ENCODE measurements at places on chromosomes 16 and 17.

GRCh38 chr17:7436556-7437368 is 1.5 kb downstream of the TMEM102 start:
- peak; percentile 70 for DNase-seq

GRCh38 chr16:70747703-70748631 is 53.0 kb downstream of the VAC14 start:
- DNase-seq, result no peak

DNA sequence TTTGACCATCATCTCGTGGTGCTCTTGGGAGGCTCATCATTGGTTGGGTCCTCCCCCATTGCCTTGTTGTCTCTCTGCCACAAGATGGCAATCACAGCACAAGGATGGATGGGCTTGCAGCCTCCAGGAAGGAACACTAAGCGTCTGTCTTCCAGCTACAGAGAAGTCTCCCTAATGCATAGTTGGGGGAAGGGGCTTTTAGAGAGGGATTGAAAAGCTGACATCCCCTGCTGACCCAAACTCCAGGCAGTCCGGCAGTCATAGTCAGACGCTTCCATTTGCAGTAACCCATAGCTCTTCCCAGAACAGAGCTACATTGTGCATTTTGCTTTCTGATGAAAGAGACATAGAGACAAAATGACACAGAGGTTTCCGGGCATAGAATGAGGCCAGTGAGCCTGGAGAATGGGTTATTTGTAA is 111.4 kb downstream of the UTP18 start:
- peak; percentile 51 for DNase-seq

DNA sequence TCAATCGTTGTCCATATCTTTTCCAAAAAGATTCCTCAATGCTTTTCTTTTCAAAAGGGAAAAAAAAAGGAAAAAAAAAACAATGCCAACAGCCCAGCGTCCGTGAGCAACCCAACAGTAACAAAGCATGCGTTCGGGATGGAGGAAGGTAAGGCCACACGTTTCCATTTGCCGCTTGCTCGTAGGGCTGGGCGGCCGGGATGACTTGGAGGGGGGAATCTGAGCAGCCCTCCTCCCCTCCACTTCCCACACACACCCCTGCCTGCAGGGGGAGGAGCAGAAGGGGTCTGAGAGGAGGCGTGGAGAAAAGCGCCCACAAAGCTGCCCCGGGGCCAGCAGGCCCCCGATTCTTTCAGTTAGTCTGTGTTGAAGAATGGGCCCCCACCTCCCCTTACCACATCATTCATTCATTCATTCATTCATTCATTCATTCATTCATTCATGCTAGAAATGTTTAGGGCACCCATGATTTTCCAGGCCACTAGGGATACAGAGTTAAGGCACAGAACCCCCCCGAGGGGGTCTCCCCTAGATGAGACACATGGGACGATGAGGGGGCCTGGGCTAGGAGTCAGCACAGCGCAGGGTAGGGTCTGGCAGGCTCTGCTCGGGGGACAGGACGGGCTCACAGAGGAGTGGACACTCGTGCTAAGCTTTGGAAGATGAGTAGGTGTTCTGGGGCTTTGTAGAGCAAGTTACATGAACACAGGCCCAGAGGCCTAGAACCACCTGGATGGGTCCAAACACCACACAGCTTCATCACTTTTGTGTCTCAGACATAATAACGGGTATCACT is 10.9 kb upstream of the TBX2 start:
- DNase-seq, result no peak

GRCh38 chr16:73050201-73051099 is 2.5 kb upstream of the ZFHX3 start:
- no peak for DNase-seq

- DNase-seq, result peak; percentile 64
Measured at GRCh38 chr17:40111221-40112128, 10.3 kb upstream of the MSL1 start.

GRCh38 chr17:81906476-81907218 is 4.6 kb downstream of the PCYT2 start:
- no peak for DNase-seq

DNA sequence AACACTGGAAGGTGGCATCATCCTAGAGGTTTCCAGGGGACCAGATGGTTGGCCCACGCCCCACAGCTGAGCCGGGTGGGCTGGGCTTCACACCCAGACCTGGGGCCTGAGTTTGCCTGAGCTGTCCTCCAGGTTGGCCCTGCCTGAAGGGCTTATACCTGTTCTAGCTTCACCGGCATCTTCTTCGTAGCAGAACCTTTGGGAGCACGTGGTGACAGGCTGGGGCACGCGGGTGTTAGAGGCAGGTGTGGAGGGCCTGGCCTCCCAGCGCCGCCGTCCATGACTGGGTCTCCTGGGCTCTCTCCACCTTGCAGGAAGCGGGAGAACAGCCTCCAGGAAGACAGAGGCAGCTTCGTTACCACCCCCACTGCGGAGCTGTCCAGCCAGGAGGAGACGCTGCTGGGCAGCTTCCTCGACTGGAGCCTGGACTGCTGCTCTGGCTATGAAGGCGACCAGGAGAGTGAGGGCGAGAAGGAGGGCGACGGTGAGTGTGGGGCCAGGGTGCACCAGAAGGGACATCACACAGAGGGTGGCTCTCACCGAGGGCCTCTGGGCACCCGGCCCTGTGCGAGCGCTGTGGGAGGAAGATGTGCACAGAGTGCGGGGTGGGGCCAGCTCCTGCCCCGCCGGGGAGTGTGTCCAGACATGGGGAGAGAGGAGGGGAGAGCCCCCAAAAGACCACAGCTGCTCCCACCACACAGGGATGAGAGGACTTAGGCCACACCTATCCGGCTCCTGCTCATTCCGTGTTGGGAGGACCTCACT is 4.6 kb upstream of the TEDC2 start:
- DNase-seq, result no peak

DNA sequence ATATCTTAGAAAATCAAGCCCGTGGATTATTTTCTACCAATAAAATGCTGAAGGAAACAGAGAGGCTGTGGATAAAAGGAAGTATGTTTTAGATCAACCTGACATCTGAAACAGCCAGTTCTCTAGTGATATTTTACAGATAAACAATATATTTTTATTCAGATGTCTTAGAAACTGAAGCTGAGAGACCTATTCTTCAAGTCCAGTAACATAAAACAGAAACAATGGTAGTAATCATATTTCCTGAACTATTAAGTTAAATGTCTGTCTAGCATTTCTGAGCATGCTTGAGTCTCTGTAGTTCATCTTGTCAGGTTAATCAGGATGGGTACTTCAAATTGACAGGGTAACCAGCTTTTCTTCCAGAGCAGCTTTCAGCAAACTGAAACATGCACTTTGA is 449.6 kb upstream of the TOM1L1 start:
- DNase-seq, result no peak

- no peak for DNase-seq
Measured at GRCh38 chr16:86579268-86580062, 1.1 kb downstream of the FOXL1 start.

- no peak for DNase-seq
Measured at GRCh38 chr16:28875134-28876018, 2.9 kb upstream of the ATP2A1 start.

- peak; percentile 69 for DNase-seq
Measured at GRCh38 chr16:22077700-22078313, 14.5 kb upstream of the VWA3A start.

- DNase-seq, result no peak
Measured at GRCh38 chr16:57801098-57801808, 1.0 kb downstream of the KIFC3 start.

- DNase-seq, result no peak
Measured at GRCh38 chr16:188674-189073, 8.4 kb downstream of the HBQ1 start.

DNA sequence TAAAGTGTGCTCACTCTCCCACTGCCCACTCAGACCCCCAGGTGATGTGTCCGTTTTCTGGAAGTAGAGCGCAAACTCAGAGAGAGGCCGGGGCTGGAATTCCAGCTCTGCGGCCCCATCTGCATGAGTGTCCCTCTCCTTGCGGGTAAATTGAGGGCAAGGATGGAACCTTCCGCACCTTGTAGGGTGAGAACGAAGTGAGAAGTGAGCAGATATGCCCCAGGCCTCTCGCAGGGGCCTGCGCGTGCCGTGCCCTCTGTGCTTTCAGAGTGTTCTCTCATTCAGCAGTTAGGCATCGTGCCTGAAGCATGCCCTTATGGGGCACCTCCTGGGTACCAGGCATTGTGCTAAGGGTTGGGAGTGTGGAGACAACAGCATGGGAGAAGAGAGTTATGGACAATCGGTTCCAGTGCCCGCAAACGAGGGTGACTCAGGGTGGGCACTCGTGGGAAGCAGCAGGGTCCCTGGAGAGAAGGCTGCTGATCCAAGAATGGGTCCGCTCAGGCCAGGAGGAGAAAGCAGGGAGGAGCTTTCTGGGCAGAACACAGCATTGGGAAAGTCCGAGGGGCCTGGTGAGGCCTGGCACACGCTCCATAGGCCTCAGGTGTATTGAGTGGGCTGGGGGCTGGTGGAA is 23.8 kb downstream of the CMIP start:
- DNase-seq, result no peak

DNA sequence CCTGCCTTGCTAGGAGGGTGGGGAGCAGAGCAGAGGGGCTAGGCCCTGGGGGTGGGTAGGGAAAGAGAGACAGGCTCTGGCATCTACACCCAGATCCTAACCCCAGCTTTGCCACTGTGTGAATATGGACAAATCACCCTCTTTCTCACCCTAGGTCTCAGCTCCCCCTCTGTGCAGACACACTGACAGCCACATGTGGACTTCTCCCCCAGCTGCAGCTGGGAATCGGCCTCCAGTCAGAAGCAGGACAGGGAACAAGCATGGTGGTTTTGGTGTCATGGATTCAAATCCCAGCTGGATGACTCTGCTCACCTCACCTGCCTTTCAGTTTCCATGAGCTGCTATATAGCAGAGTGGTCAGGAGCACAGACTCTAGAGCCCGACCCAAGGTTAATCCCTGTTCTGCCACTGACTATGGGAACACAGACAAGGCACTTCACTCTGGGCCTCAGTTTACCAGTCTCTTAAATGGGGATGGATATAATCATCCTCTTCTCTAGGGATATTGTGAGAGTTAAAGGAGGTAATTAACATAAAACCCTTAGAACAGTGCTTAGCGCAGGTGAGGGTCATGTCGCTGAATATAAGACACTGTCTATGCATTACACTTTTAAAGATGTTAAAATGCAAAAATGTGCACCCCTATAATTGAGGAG is 26.2 kb upstream of the MAP3K14 start:
- no peak for DNase-seq

DNA sequence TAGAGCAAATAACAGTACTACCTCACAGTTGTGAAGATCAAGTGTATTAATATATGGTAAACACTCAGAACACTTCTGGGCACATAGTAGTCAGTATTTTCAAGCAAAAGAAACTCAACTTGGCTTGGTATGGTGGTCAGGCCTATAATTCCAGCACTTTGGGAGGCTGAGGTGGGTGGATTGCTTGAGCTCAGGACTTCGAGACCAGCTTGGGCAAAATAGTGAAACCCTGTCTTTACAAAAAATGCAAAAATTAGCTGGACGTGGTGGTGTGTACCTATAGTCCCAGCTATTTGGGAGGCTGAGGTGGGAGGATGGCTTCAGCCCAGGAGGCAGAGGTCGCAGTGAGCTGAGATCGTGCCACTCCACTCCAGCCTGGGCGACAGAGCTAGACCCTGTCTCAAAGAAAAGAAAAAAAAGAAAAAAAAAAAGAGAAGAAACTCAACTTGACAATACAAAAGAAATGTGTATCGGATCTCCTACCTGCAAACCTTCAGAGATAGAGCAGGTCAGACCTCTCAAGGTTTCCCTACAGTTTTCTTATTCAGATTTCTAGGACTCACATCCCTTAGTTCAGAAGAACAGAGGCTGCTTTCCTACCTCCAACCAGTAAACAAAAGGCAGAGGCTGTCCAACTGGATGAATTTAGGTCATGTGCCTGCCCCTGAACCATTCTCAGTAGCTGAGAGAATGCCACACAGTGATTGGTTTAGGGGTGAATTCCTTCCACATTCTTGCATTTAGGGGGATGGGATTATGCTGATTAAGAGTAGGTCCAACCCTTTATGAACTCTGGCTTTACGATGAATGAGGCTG is 1.7 kb upstream of the KPNA2 start:
- peak; percentile 35 for DNase-seq

DNA sequence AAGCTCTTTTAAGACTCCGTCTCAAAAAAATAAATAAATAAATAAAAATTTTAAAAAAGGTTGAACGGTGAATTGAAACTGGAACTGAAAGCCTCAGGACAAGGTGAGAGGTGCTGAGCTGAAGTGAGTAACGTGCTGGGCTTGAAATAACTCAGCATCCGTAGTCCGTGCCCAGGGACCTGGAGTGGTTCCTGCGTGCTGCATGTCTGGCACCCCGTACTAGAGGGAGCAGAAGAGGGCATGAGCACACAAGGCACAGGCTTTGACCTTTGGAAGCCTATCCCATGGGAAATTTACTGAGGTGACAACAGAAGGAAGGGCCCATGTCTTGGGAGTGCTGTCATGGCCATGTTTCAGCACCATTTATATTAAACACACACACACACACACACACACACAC is 4.5 kb upstream of the MEIOB start:
- DNase-seq, result no peak

DNA sequence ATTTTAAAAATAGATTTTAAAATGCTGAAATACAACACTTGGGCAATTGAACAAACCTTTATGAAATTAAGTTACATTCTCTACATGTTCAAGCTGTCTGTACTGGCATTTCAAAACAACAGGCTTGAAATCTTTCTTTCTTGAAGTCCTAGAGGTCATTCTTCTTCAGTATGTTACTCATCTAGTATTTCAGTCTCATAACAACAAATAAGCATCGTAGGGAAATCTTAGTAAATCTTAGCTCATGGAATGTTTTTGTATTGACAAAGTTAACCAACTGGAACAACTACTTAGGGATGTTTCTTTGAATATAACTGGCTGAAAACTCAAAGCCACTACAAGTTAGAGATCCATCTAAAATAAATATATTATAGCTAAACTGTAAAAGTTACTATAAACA is 96.6 kb downstream of the KIF2B start:
- no peak for DNase-seq

DNA sequence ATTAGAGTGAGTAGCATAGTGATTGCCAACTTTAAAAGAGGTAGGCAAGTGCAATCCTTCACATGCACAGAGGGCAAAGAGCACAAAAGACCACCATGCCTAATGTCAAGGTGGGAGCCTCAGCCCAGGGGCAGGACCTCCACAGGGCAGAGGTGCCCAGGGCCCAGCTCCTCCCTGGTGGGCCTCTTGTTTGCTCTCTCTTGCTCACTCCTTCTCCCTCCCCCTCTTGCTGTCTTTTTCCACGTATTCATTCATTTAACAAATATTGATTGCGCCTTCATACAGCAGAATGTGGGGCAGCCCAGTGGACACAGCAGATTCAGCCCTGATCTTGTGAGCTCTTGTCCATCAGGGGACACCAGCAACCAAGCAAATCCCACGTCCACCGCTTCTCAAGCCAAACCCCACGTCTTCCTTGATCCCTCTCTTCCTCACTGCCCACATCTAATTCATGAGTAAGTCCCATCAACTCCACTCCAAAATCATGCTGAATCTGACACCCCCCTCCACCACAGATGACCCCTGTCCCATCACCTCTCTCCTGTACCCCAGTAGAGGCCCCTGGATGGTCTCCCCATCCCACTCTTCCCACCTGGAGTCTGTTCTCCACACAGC is 44.1 kb upstream of the RPL38 start:
- no peak for DNase-seq

- no peak for DNase-seq
Measured at GRCh38 chr16:88570691-88571092, 489 bp downstream of the ZC3H18 start.

- no peak for DNase-seq
Measured at GRCh38 chr17:55354941-55355340, 66.7 kb downstream of the MMD start.

- no peak for DNase-seq
Measured at GRCh38 chr17:7352503-7352889, 534 bp downstream of the KCTD11 start.

Data from neural crest cell (in vitro differentiated cells).